ENCODE measurements at places on chromosomes 5 and 9. TPM values are rescaled to one million over a fixed set of nuclear protein-coding genes. Genes with fewer than 3 reads are reported as not detected.

The CDH9 gene
- total RNA-seq, result not detected

The FBN2 gene
- 1.4 TPM for total RNA-seq

The PCDHB6 gene
- 0.48 TPM for total RNA-seq

The LCN1 gene
- total RNA-seq, result 2.3 TPM

The TMEM171 gene
- not detected for total RNA-seq

The PCDHGA8 gene
- 0.87 TPM for total RNA-seq

The AK8 gene
- 1.5 TPM for total RNA-seq

The LCN9 gene
- total RNA-seq, result not detected

The GMCL2 gene
- not detected for total RNA-seq

The VCAN gene
- 224 TPM for total RNA-seq

The NUTM2G gene
- not detected for total RNA-seq

The EIF4EBP3 gene
- total RNA-seq, result 22.5 TPM

The PCDH12 gene
- 6.4 TPM for total RNA-seq

The ROPN1L gene
- 0.93 TPM for total RNA-seq

The FAM221B gene
- not detected for total RNA-seq

The NXNL2 gene
- not detected for total RNA-seq

The DMRT2 gene
- total RNA-seq, result 3.6 TPM

The IRX1 gene
- not detected for total RNA-seq

The FOXD4L3 gene
- total RNA-seq, result not detected

The GARIN3 gene
- total RNA-seq, result not detected

The UNC13B gene
- total RNA-seq, result 29.0 TPM

The FAM219A gene
- total RNA-seq, result 53.9 TPM

The SHC3 gene
- 1.8 TPM for total RNA-seq

The ZBTB6 gene
- 4.8 TPM for total RNA-seq

The PCDHGC4 gene
- total RNA-seq, result 1.7 TPM

The FGF1 gene
- total RNA-seq, result 9.9 TPM

The PLGRKT gene
- total RNA-seq, result 19.5 TPM

The SPINK6 gene
- not detected for total RNA-seq

The PRR7 gene
- 1.00 TPM for total RNA-seq
